ENCODE measurements at places on chromosomes 1 and 21.

- DNase-seq: no peak
Observed at GRCh38 chr1:91165033-91165654, 143.3 kb upstream of the ZNF644 start.

GRCh38 chr1:224730540-224730939 is 114.4 kb downstream of the CNIH3 start:
- no peak for DNase-seq

DNA sequence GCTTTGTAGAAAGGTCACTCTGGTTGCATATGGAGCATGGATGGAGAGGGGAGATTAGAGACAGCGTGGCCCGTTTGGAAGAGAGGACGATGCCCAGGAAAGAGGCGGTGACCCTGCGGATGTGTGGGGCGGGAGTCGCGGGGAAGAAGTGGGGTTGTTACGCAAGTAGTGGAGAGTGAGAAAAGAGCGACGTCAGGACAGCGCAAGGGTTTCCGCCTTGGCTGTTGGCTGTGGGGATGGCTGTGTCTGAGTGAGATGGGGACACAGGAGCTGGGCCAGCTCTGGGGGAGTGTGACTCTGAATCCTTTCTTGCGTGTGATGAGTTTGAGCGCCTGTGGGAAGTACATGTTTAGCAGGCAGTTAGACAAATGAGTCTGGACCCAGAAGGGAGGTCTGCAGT is 3.8 kb downstream of the B4GALT2 start:
- DNase-seq: no peak

- DNase-seq: no peak
Observed at GRCh38 chr1:213782941-213783672, 204.7 kb upstream of the PROX1 start.

- DNase-seq: no peak
Observed at GRCh38 chr1:245876586-245876985, 630.5 kb downstream of the SMYD3 start.

GRCh38 chr1:39652554-39652953 is 13.1 kb upstream of the HEYL start:
- DNase-seq: no peak

DNA sequence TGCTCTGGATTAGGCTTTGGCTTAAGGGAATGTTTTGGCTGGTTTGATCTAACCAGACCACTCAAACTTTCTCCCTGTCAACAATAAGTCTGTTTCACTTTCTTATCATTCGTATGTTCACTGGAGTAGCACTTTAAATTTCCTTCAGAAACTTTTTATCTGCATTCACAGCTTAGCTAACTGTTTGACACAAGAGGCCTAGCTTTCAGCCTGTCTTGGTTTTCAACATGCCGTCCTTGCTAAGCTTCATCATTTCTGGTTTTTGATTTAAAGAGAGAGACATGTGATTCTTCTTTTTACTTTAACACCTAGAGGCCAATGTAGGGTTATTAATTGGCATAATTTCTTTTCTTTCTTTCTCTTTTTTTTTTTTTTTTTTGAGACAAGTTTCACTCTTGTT is 14.9 kb upstream of the CYB5R1 start:
- DNase-seq: no peak

- no peak for DNase-seq
Observed at GRCh38 chr1:156464335-156464734, 36.2 kb downstream of the MEF2D start.

DNA sequence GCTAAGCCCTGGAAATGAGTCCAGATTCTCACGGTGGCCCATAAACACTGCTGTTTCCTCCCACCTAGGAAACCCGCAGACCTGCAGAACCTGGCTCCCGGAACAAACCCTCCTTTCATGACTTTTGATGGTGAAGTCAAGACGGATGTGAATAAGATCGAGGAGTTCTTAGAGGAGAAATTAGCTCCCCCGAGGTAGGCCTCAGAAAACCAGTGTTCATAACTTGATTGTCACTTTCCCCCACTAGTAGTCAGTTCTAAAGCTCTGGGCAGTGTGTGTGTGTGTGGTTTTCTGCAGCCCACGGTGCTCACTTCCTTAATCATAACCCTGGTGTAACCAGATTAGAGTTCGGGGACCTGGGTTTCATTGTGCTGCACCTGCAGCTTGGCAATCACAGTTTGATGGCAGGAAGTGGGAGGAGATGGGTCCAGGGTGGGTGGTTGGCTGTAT is 39.1 kb downstream of the CLIC6 start:
- DNase-seq: no peak

DNA sequence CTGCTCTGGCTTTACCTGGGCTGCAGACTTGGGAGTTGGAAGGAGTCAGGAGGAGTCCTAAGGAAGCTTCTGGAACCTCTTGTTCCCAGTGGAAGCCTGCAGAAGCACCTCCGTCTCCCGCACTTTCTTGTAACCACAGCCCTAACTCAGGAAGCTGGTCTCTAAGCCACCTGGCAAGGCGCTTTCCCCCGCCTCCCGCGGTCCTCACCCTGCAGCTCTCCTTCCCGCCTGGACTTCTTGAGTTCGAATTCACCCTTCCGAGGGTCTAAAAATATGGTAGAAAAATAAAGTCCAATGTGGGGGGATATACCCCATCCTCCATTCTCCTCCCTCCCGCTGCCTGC is 15.1 kb downstream of the PAX7 start:
- no peak for DNase-seq

GRCh38 chr1:8217011-8217711 is 100.8 kb upstream of the SLC45A1 start:
- DNase-seq: no peak

- DNase-seq: no peak
Observed at GRCh38 chr1:22182715-22183114, 39.8 kb upstream of the WNT4 start.

- no peak for DNase-seq
Observed at GRCh38 chr21:33661146-33661545, 18.8 kb downstream of the ITSN1 start.

- no peak for DNase-seq
Observed at GRCh38 chr1:246417813-246418564, 89.1 kb downstream of the SMYD3 start.
